ENCODE measurements at places on chromosomes 2 and 18.
A peak's percentile ranks its signal among the peaks of the same experiment; 100 is the strongest.

GRCh38 chr2:241200822-241201395, 12.4 kb downstream of the ANO7 start:
- no peak for DNase-seq

- no peak for DNase-seq
These were observed 1.2 kb upstream of the HES6 start for GRCh38 chr2:238240757-238241711.

DNA sequence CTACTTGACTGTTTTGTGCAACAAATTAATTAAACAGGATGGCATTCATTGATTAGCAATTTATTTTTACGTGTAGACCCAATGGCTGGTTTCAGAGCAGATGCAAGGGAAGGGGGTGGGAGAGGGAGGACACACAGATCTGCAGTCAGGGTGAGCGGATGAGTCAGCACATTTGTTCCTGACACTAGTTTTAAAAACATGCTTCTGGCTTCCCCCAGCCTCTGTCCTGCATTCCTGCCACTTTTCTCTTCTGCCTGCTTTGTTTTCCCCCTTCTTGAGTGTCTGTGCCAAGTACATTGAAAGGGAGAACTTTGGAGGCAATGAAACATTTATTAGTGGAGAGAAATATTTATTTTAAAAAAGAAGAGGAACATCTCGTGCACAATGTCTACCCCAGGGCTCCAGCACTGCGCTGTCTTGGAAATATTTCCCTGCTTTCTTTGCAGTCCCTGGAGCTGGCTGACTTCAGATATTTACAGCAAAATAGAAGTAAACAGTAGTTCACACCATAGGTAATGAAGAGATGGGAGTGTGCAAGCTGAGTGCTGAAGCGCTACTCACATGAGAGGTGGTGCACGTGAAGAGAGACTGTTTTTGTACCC, 52.2 kb downstream of the NRP2 start:
- DNase-seq: no peak

- DNase-seq: no peak
These were observed 27.1 kb upstream of the ZC3H15 start for GRCh38 chr2:186459009-186459408.

DNA sequence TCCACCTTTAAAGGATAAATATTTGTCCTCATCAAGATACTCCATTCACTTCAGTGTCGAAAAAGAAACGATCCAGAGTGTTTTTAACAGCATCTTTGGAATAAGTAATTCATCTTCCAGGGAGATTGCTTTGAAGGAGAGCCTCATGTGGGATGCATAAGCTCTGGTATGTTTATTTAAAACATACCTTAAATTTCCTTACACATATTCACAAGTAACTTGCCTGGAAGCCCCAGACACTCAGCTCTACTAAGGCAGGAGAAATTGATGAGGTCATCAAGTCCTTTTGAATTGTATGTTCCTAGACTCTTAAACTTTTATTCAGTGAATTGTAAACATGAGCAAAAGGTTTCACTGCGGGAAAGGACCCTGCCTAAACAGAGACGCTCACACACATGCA, 103.0 kb downstream of the CDK15 start:
- no peak for DNase-seq

GRCh38 chr2:160581448-160581847, 87.8 kb upstream of the RBMS1 start:
- no peak for DNase-seq

GRCh38 chr18:75316223-75316622, 105.6 kb downstream of the TSHZ1 start:
- no peak for DNase-seq

DNA sequence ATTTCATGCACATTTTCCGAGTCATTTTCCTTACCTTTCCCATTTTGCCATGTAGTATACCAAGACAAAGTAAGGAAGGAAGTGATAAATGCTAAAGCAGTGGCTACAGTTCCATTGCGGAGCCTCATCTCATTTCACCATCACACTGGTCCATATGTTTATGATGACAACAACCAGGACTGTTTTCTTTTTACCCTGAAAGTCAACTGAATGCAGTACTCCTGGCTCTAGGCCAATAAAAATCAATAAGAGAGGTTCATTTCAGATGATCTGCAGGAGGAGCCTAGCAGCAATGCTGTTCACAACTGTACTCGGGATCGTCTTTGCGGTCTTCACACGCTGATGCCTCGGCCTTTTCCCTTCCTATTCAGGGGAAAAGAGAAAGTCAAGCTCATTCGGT, 4.7 kb downstream of the MGAT4A start:
- no peak for DNase-seq

- no peak for DNase-seq
These were observed 3.8 kb downstream of the C2orf92 start for GRCh38 chr2:97673182-97673914.

- no peak for DNase-seq
These were observed 57.8 kb downstream of the PKDCC start for GRCh38 chr2:42105330-42106256.

- no peak for DNase-seq
These were observed 21.2 kb upstream of the THOC1 start for GRCh38 chr18:289026-289425.

- no peak for DNase-seq
These were observed 1.6 kb downstream of the TNP1 start for GRCh38 chr2:216858312-216858711.

DNA sequence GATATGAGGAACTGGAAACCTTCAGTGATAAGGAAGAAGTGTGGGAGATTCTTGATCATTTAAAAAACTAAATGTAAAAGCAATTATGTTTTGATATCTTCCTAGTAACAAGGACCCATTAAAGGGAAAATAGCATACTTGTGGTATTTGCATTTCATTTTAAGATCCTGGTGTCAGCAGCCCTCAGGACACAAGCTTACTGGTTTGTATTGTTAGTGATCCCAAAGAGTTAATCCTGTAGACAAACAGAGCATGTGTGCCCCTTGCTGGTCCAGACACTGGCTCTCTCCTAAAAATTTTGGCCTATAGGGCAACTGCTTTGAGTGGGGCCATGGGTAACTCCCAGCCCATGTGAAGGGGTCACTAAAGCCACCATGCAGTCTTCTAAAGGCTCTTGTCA, 101.1 kb upstream of the TFCP2L1 start:
- no peak for DNase-seq

DNA sequence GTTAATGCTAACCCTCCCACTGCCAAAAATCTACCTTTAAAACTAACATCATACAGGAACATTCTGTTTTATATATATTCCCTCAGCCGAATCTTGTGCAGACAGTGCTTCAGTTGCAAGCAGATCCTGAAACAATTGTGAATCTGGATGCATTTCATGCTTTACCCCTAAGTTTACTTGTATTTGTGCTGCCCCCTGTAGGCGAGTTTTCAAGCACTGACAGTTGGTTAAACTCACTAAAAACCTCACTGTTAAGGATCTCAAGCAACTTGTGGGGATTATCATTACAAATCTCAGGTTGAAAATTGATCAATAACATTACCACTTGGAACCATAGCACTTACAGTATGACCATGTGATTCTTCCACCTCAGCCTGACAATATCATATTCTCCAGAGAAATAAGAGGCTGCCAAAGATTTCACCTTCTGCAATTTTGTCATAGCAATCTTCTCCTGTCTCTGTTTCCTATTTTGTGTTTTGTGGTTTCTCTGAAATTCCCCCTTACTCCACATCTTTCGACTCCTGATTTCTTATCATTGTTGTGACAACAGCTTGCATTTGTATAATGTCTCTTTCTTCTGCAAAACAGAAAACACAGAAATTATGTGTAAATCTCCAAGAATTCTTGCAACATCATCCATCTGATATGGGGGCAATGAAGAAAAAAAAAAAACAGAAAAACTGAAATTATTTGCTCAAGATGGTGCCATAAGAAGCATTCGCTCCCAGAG, 354.6 kb upstream of the SETBP1 start:
- DNase-seq: no peak

- no peak for DNase-seq
These were observed 16.7 kb downstream of the FHL2 start for GRCh38 chr2:105382177-105382576.

- DNase-seq: no peak
These were observed 143.5 kb downstream of the AQP4 start for GRCh38 chr18:26721854-26722564.

DNA sequence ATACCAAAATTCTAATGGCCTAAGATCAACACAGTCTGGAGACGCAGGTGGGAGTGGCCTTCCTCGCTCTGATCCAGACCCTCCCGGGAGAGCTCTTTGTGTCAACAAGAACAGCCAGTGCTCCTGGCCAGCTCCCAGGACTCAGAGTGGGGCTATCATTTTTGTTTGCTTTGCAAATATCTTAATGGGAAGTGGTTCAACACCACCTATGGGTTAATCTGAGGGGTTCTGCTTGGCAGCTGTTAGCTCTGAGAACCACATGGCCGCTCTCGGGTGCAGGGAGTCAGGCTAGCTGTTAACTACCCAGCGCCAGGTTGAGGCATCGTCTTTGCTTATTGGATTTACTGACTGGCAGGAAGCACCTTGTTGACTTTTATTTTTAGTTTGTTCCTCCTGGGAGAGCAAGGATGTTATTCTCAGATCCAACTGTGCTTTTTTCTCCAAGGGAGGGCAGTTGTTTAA, 184.8 kb upstream of the SP5 start:
- DNase-seq: no peak

DNA sequence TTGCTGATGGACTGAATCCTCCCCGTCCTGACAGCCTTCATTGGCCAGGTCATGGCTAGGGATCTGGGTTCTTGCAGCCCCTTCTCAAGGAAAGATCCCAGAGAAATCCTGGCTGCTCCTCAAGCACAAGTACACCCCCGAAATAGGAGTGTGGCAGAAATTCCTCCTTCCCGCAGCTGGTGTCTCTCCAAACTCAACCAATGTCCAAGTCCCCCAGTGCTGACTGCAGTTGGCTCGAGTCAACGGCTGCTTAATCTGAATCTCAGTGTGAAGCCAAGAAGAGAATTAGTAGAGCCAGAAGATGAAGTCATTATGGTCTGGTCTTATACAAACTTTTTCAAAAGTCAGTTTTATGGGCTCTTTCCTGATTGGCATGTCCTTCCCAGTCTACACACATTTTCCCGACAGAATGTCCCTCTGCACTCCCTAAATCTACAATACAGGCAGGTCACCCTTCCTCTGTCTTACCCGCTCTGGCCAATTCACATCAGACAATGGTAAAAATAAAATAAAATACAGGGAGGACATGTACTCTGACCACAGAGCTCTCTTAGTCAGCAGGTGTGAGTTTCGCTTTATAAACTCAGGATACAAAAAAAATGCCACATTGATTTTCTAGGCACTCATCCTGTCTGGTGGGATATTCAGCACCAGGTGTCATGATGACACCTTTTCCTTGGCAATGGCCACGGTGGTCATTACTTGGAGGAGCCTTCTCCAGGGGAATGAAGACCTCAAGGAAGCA, 76.9 kb upstream of the PAPOLG start:
- no peak for DNase-seq

GRCh38 chr2:206562375-206562774, 79.9 kb upstream of the FAM237A start:
- no peak for DNase-seq

DNA sequence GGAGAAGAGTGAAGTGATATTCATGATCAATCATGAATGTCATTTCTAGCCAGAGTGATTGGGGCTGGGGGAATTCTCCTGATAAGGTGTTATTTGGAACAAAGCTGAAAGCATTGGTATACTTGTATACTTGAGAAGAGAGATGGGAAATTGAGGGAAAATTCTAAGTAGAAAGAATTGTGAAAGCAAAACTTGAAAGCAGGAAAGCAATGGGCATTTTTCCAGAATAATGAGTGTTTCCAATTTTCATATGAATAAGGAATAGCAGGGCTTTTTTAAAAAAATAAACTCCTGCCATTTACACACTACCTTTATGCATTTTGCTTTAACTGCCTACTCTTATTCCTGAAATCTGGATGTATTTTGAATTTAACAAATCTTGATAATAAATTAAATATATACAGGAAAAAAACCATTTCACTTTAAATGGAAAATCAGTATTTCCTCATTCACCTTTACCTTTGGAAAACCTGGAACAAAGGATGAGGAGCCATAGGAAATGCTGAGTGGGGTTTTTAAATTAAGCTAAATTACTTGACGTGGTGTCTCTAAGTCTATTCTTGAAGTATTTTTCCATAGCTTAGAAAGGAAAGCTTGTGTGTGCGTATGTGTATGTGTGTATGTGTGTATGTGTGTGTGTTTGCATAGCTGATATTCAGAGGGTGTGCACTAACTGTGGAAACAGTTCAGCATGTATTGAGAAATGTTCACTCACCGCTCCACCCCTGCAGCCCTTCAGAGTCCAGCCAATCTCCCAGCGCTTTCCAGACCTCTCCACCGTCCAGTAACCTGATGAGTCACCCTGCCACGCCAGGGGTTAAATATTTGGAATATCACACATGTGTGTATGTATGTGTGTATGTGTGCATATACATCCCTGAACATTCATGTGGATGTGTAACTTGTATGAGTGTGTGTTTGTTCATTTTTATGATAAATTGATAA, 427.3 kb downstream of the THSD7B start:
- no peak for DNase-seq

DNA sequence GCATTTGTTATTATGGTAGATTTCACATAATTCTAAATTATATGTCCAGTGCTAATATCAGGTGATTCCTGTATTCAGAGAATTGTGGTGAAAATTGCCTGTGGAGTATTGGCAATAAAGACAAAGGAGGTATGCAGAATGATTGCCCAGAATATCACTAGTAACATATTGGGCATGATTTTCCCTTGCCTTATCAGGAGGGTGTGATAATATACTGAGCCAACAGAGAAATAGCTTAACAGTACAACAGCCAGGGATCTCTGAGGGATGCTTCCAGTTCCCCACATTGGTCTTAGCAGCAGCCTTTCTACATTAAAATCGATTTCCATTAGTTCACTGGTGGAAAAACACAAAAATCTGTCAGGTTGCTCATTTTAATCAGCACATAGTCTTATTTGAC, 122.9 kb upstream of the COL3A1 start:
- DNase-seq: no peak

GRCh38 chr18:10386956-10387355, 67.5 kb upstream of the APCDD1 start:
- DNase-seq: no peak

GRCh38 chr2:217820091-217820819, 182.5 kb downstream of the TNS1 start:
- DNase-seq: no peak

DNA sequence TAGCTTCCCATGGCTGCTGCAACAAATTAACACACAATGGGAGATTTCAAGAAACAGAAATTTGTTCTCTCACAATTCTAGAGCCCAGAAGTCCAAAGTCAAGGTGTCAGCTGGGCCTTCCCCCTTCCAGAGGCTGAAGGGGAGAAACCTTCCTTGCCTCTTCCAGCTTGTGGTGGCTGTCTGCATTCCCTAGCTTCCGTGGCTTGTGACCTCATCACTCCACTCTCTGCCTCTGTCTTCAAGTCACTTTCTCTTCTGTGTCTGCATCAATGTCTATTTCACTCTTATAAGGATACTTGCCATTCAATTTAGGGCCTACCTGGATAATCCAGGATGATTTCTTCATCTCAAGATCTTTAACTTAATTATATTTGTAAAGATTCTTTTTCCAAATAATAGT, 16.8 kb upstream of the SRBD1 start:
- no peak for DNase-seq

GRCh38 chr2:237404413-237404812, 9.6 kb downstream of the COL6A3 start:
- no peak for DNase-seq

GRCh38 chr2:144631636-144632035, 111.7 kb upstream of the ZEB2 start:
- DNase-seq: no peak

- peak; percentile 73 for DNase-seq
These were observed at the start of gene CMPK2 for GRCh38 chr2:6865346-6866274. Gene CMPK2, minus strand, starts transcription at chr2:6865907. Its CDS starts 211 bp downstream, at chr2:6865696.

- DNase-seq: peak; percentile 42
These were observed 57.9 kb downstream of the NCK2 start for GRCh38 chr2:105802587-105802986.

GRCh38 chr2:127589358-127589757, 53.9 kb downstream of the MYO7B start:
- DNase-seq: no peak

Data from stimulated activated CD8-positive, alpha-beta memory T cell treated with anti-CD3 and anti-CD28 coated beads, Interleukin-4, amount 100 ng/mL, for 1 hour (primary cell).